ENCODE measurements at places on chromosomes 3 and 15.

- peak; percentile 66 for DNase-seq
Measured at GRCh38 chr3:136802481-136802996, 16.4 kb upstream of the SLC35G2 start.

DNA sequence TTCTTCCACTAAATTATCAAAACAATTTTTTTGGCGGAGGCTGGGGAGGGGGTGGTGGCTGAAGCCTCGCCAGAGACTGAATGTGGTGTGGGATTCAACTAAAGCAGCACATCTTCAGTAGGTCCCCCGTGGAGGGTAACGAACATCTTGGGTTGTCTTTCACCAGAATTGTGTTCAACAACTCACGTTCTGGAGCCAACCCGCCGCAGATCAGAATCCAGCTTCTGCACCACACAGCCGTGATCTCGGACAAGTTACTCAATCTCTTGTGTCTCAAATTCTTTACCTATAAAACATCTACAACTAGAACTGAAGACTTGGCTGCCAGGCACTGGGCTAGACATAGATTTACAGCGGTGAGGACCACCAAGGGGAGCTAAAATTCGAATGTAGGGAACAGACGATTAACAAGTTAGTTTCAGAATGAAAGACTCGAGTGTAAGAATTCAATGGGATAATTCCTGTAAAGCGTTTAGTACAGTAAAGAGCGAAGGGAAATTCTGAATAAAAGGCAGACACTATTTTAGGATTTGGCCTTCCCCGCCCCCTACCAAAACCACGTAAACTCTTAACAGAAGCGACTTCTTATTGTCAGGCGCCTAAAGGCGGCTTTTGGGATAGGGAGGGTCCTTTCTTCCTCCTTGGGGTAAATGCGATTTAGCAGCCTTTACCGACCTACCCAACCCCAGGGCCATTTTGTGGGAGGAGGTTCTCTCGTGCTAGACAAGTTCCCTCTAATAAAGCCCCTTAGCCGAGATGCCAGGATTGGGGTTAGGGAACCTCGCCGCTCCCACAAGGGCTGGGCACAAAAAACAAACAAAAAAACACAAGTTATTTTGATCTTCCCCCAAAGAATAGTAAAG lies 697 bp upstream of the RAB5A start:
- DNase-seq = peak; percentile 53

- DNase-seq = no peak
Measured at GRCh38 chr3:64878362-64878761, 190.6 kb upstream of the ADAMTS9 start.

- DNase-seq = no peak
Measured at GRCh38 chr3:146493761-146494160, 24.4 kb upstream of the PLSCR2 start.

GRCh38 chr3:39485547-39485946 lies 18.1 kb downstream of the MOBP start:
- no peak for DNase-seq

- peak; percentile 86 for DNase-seq
Measured at GRCh38 chr15:84818261-84819131, 1.3 kb downstream of the ALPK3 start.

- DNase-seq = no peak
Measured at GRCh38 chr3:125443923-125444322, 68.8 kb upstream of the ZNF148 start.

GRCh38 chr3:167733961-167734497 lies 663 bp downstream of the PDCD10 start:
- peak; percentile 55 for DNase-seq

GRCh38 chr3:55910543-55910942 lies 423.4 kb upstream of the WNT5A start:
- no peak for DNase-seq

DNA sequence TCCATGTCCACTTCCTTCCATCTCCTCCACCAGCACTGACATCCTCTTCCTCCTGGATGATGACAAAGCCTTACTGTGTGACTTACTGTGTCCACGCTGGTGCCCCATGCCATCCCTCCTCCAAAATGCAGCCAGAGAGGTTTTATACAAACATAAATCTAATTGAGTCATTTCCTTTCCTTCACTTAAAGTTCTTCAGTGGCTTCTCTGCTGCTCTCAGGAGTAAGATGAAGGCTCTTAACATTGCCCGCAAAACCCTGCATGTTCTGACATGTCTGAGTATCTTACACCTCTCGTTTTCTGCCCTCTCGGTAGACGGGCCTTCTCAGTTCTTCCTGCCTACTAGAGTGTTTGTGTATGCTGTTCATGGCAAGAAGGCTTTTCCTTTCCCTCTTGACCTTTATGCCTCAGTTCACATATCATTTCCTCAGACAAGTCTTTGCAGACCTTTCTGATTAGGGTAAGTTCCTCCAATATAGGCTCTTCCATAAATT lies 175.5 kb downstream of the CFAP20DC start:
- DNase-seq = peak; percentile 41

DNA sequence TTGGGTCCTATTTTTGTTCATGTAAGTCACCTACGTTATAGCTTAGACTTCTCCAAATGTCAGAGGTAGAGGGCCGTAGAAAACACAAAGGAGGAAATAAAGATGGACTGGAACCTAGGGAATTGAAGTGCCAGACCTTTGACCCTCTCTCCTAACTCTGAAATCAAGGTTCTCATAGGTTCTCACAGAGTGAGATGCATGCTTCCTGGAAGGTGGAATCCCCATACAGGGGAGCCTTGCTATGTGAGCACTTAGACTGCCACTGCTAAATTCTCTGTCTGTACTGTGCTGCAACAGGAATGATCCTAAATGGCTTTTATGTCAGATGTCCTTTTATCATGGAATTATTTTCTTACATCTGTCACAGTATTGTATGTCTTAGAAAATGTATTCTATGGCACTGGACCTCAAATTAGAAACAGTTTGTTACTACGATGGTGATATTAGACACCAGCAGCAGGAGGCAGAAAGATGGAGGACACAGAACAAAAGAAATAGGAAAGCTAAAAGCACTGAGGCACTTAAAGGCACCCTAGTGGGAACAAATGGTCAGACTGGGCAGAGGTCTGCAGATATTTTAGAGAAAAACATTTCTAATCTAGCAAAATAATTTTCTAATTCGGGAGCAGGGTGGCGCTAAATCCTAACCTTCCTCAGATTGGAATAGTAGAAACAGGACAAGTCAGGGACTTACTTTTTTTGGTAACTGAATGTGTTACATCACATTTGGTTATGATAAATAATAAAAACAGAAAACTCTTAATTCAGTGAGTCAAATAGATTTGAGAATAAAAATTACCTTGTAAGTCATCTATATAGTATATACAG lies 60.2 kb upstream of the CDAN1 start:
- DNase-seq = peak; percentile 6

All from DMS53 (cell line).